ENCODE measurements at places on chromosomes 11 and 22. TPM values are rescaled to one million over a fixed set of nuclear protein-coding genes. Genes with fewer than 3 reads are reported as not detected.

DNA sequence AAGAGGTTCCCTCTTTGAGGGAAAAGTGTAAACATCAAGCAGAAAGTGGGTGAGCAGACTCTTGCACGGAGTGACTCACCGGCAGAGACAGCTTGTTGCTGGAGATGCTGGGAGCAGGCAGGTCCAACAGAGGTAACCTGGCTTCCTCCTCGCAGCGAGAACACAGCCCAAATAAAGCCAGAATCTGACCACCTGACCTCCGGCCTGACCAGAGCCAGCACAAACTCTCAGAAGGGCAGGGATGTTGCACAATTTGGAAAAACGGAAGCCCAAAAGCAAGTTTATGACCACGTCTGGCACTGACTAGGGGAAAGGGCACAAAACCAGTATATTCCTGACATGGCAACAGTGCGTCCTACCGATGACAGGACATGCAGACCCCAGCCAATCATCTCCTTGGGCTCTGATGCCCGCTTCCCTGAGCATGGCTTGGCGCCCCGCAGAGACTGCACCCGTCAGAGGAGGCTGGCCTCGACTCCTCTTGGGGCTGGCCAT is 5.4 kb downstream of the SMCO4 start:
- peak; percentile 16 for DNase-seq

OSM gene
- total RNA-seq = not detected

CALCB gene
- not detected for total RNA-seq

DNA sequence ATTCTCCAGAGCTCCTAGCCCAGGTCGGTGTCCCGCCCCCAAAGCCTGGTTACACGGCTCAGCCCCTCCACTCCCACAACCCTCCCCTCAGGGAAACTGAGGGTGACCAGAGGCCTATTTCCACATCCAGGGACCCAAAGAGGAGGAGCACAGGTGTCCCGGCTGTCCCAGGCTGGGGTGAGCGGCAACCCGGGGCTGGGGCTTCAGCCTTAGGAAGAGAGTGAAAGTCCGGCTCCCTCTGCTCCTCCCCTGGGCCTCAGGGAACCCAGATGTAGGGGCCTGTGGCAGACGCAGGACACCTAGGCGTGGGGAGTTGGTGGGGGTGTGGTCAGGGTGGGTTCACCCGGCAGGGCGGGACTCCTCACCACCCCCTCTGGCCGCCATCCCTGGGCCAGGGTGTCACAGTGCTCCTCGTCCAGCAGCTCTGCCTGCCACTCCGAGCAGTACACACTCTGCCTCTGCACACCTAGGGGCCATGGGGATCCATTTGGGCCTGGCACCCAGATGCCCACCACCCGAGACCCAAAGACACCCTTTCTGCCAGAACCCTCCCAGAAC is 63.1 kb downstream of the ARFGAP3 start:
- DNase-seq = no peak

- no peak for DNase-seq
Observed at GRCh38 chr22:49303781-49304461, 523.8 kb downstream of the BRD1 start.

- peak; percentile 31 for DNase-seq
Observed at GRCh38 chr22:46081036-46081830, 69.1 kb upstream of the PPARA start.

DEFB131B gene
- total RNA-seq = not detected

DNA sequence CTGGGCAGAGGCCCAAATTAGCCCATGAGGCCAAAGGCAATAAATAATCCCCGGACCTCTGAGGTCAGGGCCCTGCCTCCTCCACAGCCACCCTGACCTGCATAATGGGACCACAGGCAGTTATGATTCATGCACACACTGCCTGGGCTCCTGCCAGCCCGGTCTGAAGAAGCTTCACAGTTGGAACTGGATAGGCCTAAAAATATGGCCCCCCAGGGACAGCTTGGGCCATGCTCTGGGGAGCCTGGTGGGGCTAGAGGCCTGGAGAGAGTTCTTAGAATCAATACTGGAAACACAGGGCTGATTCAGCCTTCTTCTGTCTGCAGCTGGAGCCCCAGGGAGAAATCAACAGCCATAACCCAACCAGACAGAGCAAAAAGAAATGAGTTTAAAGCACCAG is 112.8 kb upstream of the CADM1 start:
- peak; percentile 99 for DNase-seq

OR8D1 gene
- total RNA-seq = not detected

- DNase-seq = peak; percentile 33
Observed at GRCh38 chr11:79200398-79201070, 240.3 kb downstream of the TENM4 start.

DNA sequence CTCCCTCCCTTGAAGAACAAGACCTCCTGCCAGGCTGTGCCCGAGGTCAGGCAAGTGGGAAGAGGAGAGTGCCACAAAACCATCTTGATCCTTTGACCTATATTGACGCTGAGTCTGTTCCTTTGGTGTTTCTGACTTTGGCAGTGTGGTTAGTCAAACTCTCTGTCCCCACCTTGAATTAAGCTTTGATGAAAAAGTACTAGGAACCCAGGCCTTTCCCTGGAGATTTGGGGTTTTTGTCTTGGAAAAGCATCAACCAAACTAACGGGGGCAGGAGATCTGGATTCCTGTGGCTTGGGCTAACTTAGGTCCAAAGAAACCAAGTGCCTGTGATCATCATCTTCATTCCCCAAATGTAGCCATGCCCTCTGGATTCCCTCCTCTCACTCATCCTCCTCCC is 40.4 kb downstream of the ARFGAP2 start:
- DNase-seq = no peak

DNA sequence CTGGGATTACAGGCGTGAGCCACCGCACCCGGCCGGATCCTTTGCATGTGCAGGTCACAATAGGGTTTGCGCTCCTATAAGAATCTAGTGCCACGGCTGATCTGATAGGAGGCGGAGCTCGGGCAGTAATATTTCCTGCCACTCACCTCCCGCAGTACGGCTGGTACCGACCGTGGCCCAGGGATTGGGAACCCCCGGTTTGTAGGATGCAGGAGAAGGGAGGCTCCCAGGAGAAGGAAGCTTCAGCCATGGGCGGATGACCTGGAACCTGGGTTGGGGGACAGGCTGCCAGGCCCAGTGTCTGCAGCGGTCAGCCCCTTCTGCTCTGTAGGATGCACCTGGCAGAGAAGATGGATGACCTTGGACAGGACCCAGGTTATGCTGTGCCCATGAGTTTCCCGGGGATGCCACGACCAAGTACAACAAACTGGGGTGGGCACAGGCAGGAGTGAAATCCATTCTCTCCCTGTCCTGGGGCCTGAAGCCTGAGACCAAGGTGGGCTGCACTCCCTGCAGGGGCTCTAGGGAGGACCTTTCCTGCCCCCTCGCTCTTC is 818.9 kb downstream of the BRD1 start:
- no peak for DNase-seq

GRCh38 chr11:115672999-115673411 is 168.8 kb upstream of the CADM1 start:
- peak; percentile 39 for DNase-seq

GRCh38 chr11:72069787-72070251 is 10.5 kb downstream of the NUMA1 start:
- DNase-seq = peak; percentile 90

DNA sequence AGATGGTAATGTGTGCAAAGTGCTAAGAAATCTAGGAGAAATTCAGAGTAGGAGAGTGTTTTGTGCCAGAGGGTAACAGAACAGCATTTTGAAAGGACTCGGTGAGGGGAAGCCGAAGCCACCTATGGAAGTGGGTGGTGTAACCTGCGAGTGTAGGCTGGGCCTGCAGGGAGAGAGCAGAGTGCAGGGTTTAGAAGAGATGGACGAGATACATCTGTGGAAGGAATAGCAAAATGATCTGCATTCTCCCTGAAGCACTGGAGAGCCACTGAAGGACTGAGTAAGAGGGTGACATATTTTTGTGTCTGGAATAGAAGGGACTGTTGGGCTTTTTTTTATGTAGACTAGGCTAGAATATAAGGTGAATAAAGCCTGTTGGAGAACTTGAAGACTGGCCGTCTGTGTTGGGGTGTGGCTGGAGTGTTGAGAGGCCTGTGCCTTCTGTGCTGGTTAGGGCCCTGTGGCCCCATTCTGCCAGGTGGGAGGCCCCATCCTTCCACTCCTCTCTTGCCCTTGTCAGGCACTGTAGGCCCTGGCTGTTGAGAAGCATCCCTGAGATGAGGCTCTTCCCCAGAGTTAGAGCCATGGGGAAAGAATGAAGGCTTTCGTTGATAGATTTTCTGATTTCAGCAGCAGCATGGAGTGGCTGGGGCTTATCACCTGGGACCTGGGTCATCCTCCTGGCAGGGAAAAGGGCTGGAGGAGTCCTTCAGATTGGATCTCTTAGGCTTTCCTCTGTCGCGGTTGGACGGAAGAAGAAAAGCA is 102.2 kb downstream of the ZBTB16 start:
- DNase-seq = no peak

FAM180B gene
- not detected for total RNA-seq

DNA sequence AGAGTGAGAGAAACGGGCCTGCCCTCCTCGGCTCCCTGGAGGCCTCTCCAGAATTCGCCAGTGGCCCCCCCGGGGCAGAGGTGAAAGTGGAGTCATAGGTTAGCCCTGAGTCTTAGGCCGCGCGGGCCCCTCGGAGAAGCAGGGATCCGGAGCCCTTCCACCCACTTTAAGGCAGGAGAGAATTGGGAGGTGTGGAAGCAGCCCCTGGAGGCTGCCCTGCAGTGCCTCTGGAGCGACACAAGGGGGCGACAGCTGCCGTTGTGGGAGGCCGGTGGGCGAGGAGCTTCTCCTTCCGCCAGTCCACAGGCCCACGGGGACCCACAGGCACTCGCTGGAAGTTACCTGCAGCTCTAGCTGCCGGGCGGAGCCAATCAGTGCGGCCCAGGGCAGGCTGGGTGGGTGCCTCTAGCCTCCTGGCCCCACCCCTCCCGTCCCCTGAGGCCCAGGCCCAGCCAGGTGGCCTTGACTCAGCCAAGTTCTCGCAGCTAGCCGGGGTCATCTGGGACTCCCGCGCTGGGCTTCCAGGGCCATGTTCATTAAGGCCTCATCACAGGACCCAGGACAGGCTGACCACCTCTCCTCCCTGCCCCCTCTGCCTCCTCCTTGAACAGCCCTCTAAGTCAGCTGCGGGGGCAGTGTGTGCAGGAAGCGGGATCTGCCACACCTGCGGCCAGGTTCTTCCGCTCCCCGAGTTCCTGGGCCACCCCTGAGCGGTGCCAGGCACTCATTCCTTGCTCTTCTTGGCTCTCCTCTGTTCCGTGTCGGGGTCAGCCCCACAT is 5.0 kb downstream of the DGKZ start:
- no peak for DNase-seq

GRCh38 chr11:58616594-58616993 is 5.9 kb upstream of the CNTF start:
- DNase-seq = peak; percentile 95

GRCh38 chr11:122741613-122742300 is 86.2 kb downstream of the UBASH3B start:
- DNase-seq = no peak

DNA sequence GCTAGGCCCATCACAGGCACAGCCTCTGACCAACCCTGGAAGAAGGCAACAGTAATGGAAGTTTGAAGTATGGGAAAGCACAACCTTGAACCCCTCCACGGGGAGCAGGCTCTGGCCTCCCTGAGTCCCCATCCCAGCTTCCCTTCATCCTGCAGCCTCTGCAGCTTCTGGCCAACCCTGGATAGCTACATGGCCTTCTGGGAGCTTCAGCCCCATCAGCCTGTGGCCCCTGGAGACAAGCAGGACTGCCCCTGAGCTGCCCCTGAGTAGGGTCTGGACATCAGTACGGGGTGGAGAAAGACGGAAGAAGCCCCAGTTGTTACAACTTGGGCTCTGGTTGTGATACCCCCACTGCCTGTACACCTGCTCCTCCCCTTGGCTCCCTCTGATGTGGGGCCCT is 113.8 kb upstream of the CD82 start:
- no peak for DNase-seq

GRCh38 chr11:31882951-31883392 is 71.8 kb upstream of the PAX6 start:
- peak; percentile 64 for DNase-seq

DNA sequence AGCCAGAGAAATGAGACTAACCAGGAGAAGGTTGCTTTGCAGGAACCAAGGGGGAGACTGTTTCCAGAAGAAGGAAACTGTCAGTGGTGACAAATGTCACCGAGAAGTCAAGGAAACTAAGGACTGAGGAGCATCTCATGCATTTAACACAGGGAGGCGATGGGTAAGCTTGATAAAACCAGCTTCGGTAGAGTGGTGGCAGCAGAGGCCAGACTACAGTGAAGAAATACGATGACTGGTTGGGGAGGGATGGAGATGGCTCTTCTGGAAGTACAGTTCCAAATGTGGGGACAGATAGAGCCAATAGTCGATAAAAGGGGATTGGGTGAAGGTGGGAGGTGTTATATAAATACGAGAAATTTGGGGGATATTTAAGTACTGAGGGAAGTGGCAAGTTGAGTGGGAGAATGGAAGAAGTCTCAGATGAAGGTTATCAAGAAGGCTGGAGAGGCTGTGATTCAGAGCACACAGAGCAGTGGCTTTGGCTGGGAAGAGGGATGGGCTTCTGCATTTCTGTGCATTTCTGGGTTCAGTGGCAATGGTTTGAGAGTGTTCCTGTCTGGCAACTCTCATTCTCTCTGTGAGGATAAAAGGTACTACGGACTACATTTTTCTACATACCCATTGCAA is 29.2 kb downstream of the SC5D start:
- DNase-seq = peak; percentile 34

GRCh38 chr22:49152127-49152938 is 675.3 kb downstream of the BRD1 start:
- no peak for DNase-seq

ZNF214 gene
- 3.5 TPM for total RNA-seq

DNA sequence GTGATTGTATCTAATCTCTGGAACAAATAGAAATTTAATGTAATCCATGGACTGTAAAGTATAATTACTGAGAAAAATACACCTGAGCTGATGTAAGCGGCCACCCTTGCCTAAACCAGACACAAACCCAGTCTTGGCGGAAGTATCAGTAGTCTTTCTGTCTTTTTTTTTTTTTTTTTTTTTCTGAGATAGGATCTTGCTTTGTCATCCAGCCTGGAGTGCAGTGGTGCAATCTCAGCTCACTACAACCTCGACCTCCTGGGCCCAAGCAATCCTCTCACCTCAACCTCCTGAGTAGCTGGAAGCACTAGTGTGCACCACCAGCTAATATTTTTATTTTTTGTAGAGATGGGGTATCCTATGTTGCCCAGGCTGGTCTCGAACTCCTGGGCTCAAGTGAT is 5.5 kb upstream of the CXCR5 start:
- DNase-seq = no peak

KCNQ1 gene
- not detected for total RNA-seq

DNA sequence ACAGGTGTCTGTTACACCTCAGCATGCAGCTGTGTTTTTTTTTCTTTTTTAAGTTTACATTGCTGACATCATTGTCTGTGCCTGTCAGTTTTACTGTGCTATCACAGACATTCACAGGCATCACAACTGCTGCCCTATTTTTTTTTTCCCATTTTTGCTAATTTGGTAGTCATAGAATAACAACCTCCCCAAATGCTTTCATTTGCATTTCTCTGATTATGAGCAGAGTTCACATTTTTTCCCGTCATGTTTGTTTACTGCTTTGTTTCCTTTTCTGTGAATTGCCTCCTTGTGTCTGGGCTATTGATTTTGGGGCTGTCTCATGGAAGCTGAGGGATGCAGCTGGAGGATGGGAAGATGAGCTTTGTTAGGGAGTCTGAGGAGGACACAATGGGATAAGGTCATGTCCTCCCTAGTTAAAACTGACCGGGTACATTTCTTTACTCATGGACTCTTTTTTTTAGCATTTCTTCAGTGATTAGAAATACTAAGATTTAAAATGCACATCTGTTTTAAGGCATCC is 155.1 kb downstream of the LDLRAD3 start:
- DNase-seq = no peak

AMOTL1 gene
- total RNA-seq = 24.4 TPM

Data from RPMI7951 (cell line).